ENCODE measurements at places on chromosomes 5 and 9.
A peak's percentile ranks its signal among the peaks of the same experiment; 100 is the strongest.

DNA sequence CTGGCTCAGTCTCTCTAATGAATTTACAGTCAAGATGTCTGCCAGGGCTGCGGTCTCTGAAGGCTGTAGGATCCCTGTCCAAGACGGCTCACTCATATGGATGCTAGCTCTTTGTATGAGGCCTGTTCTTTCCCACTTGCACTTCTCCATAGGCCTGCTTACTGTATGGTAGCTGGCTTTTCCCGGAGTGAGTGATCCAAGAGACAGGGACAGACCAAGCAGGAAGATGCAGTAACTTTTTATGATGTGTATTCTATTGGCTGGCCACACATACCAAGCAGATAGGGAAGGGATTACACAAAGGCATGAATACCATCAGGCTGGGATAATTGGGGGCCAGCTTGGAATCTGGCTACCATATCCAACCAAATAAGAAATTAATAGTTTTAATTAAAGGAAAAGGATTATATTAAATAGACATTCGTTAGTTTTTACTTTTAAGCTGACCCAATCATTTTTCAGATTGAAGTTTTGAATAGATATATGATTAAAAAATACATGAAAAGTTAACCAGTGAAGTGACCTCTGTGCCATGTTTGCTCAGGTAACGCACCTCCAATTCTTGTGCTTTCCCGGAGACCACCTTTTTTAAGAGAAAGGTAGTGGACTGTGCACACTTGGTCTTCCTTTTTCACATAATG, 20.6 kb downstream of the NSD1 start:
- DNase-seq, result no peak

DNA sequence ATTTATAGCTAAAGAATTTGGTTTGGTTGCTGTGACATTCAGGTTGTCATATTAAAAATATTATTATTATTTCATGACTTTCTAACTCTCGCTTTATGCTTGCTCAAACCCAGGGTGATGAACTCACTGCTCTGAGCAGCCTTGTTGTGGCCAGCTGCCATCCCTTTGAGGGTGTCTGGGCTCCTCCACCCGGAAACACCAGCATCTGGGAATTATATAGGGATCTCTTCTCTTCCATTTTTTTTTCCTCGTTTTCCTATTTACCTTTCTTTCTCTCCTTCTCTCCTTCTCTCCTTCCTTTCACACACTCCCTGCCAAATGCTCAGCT, 355.8 kb upstream of the SMARCA2 start:
- no peak for DNase-seq

- DNase-seq, result no peak
These were observed 7.6 kb downstream of the TTC39B start for GRCh38 chr9:15299374-15299939.

DNA sequence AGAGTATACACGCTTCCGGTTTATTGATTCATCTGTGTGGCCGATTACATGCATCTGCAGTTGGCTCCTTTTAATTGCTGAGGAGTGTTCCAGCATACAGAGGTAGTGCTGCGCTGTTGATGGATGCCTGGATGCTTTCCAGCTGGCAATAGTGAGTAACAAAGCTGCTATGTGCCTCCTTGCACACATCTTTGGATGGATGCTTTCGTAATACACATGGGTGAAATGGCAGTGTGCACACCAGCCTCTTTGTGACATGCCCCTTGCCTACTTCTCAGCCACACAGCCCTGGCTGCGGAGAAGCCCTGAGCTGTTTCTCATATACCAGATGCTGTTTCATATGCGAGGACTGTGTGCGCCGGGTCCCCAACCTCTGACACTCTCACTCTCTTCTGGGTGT, 151.0 kb downstream of the GADD45G start:
- DNase-seq, result no peak

DNA sequence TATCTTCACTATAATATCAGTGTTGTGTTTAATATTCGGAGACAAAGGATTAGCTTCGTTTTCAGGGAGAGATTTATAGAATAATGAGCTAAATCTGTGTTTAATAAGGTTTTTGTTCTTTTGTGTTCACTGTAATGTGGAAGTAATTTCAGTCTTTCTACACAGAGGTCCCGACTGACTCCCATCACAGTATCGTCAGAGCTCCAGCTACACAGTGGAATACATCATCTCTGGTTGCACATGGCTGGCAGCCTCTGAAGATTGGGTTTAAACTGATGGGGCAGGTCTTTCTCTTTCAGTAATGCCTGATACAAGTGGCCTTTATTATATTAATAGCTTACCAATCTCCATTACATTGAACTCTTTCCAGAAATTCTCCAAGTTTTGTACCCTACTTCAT, 736.7 kb upstream of the RIOK2 start:
- DNase-seq, result no peak

- peak; percentile 48 for DNase-seq
These were observed 354.1 kb upstream of the SLC30A5 start for GRCh38 chr5:68739752-68740151.

DNA sequence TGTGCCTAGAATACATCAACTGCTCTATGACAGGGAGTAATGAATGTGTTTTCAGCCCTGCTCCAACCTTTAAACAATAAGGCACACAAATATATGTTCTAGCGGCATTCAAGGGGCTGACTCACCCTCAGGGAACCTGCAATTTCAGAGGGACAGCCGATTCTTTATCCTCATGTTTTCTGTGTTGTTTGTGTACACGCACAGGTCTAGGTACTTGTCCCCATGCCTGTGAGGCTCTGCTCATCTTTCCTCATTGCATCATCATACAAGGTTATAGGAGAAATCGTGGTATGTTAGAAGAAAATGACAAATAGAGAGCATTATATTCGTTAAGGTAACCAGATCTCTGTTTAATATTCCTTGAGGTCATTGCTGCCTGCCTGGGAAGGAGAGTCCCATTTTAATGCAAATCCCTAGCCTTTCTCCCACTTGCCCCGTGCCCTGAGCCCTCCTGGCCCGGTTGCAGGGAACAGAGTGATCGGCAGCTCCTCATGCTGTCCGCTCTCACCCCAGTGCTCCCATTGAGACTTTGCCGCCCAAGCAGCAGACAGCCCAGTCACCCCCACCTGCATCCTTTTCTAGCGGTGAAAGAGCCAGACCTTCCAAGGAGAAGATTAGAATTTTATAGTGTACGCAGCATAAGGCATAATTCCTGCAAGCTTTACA, 14.6 kb downstream of the MAP1B start:
- DNase-seq, result no peak

DNA sequence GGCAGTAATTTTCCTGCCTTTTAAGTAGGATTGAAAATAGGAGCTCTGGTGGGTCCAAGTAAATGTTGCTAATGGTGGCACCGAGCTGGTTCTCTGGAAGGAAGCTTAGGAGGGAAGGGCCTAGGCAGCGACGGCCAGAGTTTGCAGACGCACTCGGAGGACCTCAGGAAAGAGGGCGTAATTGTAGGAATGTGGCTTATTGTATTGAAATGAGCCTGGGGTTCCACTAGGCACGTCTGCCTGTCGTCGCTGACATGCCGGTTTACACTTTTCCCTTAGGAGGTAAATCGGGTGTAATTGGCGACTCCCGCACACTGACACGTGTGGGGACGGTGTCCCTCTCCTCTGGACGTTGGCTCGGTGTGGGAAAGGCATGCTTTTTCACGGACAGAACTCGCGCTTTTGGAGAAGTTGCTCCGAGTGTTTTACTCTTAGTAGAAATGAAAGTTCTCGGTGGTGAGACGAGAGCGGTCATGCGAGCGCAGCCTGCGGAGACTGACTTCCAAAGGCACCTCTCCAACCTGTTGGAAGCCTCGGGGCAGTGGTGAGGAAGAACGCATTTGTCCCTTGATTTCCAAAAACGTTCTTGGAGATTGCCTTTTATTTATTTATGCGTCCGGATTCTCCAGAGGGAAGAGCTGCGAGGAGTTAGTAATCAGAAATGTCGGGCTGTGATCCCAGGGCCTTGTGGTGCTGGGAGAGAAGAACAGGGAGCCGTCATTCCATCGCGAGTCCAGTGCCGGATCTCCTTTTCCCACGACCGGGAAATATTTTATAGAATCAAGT, 1.3 kb downstream of the NR4A3 start:
- DNase-seq, result peak; percentile 35

DNA sequence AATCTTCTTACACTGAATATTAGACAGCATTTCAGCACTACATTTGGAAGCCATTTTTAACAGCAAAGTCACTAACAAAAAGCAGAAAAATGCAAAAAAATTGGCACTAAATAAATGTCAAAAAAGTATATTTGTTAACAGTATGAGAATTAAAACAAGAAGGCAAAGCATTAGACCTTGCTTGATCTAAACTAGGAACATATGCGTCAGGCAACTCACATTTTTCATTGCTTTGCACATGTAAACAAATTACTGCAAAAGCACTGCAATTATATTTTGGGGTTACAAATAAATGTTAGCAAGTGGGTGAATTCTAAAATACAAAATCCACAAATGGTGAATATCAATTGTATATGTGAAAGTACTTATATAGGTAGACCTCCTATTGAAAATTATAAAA, 49.0 kb upstream of the RAPGEF6 start:
- DNase-seq, result no peak

DNA sequence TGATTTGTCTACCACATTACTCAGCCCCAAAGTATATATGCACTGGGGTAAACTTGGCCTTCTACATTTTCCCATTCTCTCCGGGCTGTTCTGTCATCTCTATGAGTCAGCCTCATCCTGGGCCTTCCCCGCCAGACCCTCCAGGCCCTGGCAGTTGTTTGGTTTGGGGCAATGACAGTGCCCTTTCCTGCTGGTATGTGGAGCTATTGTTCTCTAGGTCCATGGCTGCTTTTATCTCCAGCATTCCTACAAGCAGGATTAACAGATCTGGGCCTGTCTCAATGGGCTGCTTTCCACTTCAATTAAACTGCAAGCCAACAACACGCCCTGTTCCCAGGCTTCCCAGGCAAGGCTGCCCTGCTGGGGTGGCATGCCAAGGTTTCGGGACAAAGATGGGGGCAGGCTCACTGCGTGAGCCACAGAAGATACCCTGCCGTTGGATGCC, 136.4 kb downstream of the SLIT3 start:
- DNase-seq, result peak; percentile 6

- DNase-seq, result peak; percentile 41
These were observed 127.5 kb upstream of the PANK3 start for GRCh38 chr5:168706655-168707069.

DNA sequence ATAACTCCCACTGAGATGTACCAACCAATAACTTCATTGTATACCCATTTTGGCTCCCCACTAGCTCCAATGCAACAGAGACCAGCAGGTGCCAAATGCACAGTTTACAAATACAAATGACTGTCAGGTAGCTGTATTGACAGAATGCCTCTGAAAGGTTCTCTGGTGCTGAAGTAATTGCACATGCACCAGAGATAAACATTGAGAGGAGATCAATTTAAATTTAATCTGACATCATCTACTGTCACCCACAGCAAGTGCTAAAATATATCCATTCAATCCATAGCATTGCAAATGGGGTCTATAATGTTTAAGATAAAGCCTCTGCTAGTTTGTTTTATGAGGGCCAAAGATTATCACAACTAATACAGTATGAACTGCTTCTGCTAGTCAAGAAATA, 80.2 kb downstream of the STX17 start:
- no peak for DNase-seq

DNA sequence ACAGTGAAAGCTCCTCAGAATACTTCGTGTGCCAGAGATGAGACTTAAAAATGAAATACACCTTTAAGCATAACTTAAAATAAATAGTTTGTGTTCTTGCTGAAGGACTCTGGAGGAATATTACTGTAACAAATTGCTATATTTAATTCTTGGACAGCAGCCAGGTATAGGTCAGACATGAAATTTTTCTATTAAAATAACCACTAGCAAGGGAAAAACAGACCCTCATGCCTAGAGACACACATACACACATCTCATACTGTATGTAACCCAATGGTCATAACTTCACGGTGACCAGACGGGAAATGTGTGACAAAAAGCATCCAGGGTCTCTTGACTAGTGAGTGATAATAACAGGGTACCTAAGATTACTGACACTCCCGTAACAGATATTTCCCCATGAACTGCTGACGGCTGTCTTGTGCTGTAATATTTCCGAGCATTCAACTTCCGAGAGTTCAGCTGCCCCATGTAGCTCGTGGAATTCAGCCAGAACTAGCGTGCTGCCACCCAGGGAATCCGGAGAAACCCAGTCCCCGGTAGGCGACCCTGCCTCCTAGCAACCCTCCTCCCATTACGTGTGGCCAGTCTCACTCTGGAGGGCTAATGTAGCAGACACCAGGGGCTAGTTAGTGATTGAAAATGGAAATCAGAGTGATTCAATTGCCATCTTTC, 2295.1 kb upstream of the WWC1 start:
- no peak for DNase-seq

DNA sequence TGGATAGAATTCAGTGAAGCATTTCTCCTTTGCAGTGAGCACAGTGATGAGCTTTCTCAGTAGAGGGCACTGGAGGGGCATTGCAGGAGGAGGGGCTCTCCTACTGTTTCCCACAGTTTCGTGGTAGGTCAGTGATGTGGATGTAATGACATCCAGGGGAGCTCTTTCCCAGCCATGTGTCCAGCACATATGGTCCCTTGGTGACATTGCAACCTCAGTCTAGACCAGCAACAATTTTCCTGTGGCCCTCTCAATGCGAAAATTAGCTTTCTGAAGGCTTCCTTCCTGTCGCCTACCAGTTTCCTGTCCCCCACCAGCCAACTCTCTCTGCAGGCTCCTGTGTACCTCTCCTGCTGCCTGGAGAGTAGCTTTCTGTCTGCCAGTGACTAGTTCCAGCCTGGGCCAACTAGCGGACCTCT, 6.9 kb upstream of the PDCL start:
- no peak for DNase-seq

GRCh38 chr9:113350937-113351336, 1.6 kb downstream of the BSPRY start:
- no peak for DNase-seq

DNA sequence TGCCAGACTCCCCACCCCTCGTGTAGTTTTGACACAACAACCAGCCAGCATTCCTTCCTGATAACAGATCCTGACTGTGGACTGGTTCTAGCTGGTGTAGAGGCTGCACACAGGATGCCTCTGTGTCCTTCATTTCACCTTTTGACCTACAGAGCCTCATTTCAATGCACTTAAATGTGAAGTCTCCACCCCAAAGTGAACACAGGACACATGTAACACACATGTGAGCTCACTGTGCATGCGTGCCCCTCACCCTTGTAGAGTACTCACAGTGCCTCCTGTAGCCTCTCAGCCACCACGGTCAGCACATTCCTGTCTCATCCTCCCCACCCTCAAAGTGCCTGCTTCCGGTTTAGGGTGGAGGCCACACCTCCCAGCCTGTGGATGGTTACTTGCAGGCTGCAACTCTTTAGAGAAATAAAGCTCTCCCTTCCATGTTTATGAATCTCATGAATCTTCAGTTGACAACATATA, 11.6 kb upstream of the NKD2 start:
- DNase-seq, result no peak

- no peak for DNase-seq
These were observed 80.3 kb downstream of the CDH6 start for GRCh38 chr5:31273631-31274378.
